ENCODE measurements at places on chromosomes 16 and 17. TPM values are rescaled to one million over a fixed set of nuclear protein-coding genes. Genes with fewer than 3 reads are reported as not detected.

DNA sequence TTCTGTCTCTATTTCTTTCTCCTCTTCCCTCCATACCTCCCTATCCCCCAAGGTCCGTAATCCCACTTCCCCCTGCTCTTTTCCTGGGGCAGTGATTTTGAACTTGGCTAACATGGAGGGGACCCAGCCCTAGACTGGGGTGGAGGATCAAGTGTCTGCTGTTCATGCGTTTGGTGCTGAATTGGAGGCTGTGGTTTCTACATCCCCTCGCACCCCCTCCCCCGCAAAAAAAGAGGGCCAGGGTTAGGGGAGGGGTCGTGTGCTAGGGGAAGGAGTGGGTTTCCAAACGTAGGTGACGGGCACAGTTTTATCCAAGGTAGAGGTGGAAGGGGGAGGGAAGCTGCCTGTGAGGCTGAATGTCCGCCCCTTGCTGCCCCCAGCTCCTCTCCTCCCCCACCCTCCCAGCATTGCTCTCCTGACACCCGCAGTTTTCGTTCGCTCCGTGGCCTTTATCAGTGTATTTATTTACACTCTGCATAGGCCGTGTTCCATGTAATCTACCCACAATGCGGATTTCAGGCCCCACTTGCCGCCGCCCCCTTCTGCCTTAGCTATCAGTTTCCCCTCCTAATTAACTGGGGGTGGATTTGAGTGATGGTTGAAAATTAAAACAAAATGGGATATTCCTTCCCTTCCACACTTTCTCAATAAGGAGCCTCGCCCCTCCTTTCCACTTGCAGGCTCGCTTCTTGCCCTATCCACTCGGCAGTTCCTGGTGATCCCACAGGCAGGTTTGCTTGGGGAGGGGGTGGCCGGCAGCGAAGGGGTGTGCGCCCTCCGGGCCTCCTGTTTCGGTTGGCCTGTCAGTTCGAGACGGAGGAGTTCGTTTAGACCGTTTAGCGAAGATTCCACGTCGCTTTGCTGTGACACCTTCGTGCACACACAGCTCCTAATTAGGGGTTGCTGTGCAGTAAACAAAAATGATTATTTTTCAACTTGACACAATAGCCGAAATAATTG lies 2.0 kb downstream of the GNAO1 start:
- no peak for DNase-seq

DNA sequence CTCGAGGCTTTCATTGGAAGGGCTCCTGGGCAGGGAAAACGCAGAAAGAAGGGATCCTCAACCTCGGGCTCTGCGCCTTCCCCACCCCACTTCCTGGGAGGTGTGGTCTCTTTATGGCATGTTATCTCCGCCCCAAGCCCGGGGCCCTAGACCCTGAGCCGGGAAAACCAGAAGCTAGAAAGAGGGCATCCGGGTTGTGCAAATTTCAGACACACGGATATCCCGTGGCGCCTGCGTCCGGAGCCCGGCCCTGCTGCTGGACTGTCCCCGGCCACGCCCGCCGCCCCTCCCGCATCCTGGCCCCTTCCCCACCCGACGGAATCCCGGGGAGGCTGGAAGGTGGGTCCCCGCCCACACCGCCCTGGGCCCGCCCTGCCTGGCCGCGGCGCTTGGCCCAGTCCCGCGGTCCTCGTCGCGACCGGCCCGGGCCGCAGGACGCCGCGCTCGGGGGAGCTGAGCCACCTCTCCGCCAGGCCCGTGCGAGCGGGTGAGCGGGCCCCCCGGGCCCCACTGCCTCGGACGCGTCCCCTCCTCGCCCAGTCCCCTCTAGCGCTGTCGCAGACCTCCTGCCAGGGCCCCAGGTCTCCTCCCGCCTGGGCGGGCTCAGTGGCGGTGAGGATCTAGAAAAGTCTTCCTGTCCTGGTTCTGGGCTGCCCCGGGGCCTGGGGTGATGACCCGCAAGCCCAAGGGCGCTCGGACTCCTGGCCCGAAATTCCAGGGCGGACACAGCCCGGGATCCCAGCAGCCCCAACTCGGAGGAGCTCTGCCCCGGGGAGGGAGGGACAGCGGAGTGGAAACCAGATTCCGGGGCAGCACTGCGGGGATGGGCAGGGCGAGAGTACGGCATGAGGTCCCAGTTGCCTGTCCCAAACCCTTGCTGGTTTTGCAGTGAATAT lies at the start of gene SLC16A5:
SLC16A5 (plus strand) TSS at position 397 of the 896 bp plus-strand sequence. CDS start 5,683 bp downstream, outside the sequence.
- peak; percentile 90 for DNase-seq

DNA sequence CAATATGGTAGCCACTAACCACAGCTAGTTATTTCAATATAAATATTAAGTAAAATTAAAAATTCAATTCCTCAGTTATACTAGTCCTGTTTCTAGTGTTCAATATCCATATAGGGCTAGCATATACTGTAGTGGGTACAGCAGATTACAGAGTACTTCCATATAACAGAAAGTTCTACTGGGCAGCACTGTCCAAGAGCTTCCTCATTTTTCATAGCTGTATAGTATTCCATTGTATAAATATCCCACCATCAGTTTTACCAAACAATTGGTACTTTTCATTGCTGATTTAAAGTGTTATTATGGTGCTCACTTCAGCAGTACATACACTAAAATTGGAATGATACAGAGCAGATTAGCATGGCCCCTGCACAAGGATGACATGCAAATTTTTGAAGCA lies 20.4 kb downstream of the ACSM3 start:
- DNase-seq = no peak

GRCh38 chr16:47004652-47005051 lies 31.2 kb upstream of the DNAJA2 start:
- DNase-seq = no peak

DNA sequence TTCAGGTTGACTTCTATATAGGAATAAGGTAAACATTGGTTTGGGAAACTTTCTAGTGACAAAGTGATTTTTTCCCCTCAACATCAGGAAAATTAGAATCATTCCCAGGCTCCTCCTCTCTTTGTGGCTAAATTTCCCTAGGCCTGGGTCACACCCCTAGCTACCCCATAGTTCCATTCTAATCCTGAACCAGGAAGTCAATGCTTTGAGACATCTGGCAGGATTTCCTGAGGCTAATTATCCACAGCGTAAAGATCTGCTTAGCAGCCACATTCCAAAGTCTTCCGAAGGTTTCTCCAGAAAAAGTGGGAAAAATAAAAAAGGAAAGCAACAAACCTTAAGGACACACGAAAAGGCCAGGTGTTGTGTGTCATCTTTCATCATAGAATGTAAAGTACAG lies 60.3 kb upstream of the CORO6 start:
- no peak for DNase-seq

DNA sequence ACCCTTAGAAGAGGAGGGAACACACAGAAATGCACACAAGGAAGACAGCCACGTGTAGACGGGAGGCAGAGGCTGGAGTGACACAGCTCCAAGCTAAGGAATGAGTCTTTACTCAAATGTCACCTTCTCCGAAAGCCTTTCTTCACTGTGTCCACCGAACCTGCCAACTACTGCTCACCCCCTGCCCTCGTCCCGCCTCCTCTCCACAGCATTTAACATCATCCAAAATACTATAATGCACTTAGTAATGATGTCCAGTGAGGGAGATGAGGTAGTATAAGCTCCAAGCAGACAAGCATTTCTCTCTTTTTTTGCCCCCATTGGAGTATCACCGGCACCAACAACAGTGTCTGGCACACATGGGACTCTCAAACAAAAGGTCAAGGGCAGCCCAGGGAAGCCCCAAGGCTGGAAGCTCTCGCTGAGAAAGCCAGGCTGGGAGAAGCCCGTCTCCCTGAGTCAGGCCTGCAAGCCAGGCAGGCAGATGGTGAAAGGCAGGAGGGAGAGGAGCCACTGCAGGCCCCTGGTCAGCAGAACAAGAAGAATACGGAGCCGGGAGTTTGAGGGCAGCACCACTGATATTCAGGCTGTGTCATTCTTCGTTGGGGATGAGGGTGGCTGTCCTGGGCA lies 25.9 kb downstream of the ZFHX3 start:
- DNase-seq = no peak

- DNase-seq = no peak
Observed at GRCh38 chr17:28130472-28130871, 88.0 kb downstream of the NLK start.

DNA sequence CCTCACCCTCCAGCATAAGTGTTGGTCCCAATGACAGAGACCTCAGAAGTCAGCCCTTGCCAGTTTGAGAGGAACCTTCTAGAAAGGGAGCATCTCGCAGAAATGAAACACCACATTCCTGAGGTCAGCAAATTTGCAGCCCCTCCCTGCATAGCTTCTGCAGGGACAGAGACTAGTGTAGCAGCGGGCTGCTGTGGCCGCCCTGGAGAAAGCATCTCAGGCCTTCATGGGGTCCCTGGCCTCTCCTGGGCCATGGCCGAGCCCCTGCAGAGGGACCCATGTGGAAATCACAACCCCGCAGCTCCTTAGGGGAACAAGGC lies 11.4 kb downstream of the HS3ST6 start:
- DNase-seq = no peak

CDK3 gene
- total RNA-seq = 9.6 TPM

CACNA1H gene
- total RNA-seq = 21.3 TPM

TBC1D28 gene
- total RNA-seq = not detected

OSGIN1 gene
- 1.3 TPM for total RNA-seq
